Fibroblast of skin of right biceps (primary cell): ENCODE measurements at places on chromosomes 3 and 15.
A peak's percentile ranks its signal among the peaks of the same experiment; 100 is the strongest.

DNA sequence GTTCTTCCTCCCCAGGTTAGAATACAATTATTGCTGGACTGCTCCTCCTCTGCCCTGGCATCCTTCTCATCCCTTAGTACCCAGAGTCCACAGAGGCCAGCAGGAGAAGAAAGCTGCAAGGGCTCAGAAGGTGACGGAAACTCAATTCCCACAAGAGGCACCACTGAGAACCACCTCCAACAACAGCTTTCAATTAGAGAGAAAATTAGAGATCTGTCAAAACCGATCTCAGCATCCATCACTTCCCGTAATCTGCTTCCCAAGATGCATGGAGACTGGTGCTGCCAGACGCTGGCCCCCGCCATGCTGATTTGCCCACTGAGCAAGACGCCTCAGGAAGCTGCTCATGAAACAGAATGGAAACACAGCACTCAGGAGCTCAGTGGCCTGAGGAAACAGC, 135.0 kb upstream of the PRICKLE2 start:
- DNase-seq = no peak

- peak; percentile 7 for DNase-seq
These were observed 49.7 kb downstream of the MRPS25 start for GRCh38 chr3:15015456-15015855.

GRCh38 chr15:95044745-95045417, 813.5 kb downstream of the MCTP2 start:
- no peak for DNase-seq

DNA sequence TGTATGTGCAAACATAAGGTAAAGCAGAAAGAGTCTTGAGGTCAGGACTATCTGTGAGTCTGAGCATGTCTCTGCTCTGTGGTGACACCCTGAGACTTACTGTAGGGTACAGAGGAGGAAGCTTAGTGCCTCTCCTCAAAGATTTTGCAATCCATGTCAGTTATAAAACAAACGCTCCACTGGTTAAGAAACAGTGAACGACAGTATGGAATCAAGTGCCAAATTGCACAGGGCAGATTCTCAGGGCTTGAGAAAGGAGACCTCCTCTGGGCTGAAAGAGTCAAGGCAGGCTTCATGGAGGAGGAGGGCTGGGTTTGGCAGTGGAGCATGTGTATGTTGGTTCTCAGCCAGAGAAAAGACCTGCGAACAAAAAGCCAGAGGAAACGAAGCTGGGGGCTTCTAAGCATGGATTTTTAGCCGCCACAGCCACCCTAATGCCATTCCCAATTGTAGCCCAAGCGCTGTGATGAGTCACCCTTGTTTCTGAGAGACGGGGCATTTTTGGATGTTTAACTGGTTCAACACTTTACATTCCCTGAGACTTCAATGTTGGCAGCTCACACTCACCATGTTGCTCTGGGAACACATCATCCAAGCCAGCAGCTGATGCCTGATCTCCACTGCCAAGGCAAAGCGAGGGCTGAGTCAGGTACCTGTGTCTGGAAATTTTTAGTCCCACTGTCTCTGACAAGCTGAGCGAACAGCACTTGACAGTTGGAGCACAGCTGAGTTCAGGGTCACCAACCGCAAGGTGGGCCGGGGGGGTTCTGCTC, 3.4 kb upstream of the DGKG start:
- peak; percentile 6 for DNase-seq

- DNase-seq = no peak
These were observed 39.8 kb downstream of the ZFAND6 start for GRCh38 chr15:80099241-80099640.

GRCh38 chr3:127011270-127011992, 28.5 kb downstream of the PLXNA1 start:
- DNase-seq = peak; percentile 84

DNA sequence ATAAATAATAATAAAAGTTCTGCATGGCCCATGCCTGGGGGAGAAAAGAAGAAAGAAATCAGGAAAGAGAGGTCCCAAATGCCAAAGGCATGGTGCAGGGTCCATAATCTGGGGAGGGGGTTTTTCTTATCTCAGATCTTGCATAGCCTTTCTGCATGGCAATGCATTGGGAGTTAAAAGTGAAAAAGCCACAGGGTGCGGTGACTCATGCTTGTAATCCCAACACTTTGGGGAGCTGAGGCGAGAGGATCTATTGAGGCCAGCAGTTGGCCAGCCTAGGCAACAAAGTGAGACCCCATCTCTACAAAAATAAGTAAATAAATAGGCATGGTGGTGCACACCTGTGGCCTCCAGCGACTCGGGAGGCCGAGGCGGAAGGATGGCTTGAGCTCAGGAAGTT, 76.8 kb upstream of the GATA2 start:
- no peak for DNase-seq

DNA sequence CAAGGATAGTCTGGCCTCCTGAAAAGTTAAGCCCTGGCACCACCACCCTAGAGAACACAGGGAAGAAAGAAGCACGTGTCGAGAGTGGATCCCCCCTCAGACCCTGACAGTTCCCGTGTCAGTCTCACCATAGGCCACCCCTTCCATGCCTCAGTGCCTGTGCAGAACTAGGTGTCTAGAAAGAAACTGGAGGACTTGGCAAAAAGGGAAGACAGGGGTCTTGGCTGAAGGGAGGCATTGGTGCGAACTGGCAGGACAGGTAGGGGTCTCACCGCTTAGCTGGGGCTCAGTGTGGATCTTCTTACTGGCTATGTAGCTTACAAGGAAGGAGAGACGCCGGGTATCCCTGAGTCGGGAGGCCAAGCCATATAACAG, 518 bp downstream of the QARS1 start:
- no peak for DNase-seq

- DNase-seq = peak; percentile 38
These were observed 26.1 kb downstream of the TAMM41 start for GRCh38 chr3:11820531-11821041.
